NCI-H1417 treated with DMSO at 0.1 percent for 48 hours (cell line): ENCODE measurements at places on chromosomes 13 and 19.

- no peak for DNase-seq
These were observed 1.7 kb downstream of the TUBA3C start for GRCh38 chr13:19179916-19180315.

DNA sequence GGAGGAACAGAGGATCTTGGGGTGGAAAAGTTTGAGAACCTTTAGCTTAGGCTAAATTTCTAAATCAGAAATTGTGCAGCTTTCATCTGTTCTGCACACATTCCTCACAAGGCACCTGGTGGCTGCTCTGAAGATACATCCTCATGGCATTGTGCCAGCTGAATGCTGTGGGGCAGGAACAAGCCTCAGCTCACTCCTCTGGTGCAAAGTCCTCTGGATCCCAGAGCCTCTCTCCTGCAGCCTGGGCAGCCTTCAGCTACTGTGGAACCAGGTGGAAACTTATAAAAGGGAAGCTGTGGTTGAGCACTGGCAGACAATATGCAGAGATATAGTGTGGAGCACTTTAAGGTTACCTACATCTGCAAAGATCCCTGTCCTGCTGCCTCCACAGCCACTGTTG, 72.3 kb downstream of the KCTD12 start:
- no peak for DNase-seq

DNA sequence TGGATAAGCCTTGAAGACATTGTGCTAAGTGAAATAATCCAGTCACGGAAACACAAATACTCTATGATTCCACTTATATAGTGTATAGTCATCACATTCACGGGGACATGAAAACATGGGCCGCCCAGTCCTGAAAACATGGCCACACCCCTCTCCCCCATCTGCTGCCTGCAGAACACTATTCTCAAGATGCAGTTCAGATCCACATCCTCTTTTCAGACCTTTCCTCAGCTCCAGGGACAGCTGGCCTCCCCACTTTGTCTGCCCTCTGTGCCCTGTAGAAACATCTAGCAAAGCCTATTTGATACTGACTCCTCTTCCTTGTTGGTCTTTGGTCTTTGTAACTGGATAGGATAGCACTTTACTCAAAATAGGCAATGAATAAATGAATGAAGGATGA, 8.3 kb downstream of the RFX2 start:
- no peak for DNase-seq

DNA sequence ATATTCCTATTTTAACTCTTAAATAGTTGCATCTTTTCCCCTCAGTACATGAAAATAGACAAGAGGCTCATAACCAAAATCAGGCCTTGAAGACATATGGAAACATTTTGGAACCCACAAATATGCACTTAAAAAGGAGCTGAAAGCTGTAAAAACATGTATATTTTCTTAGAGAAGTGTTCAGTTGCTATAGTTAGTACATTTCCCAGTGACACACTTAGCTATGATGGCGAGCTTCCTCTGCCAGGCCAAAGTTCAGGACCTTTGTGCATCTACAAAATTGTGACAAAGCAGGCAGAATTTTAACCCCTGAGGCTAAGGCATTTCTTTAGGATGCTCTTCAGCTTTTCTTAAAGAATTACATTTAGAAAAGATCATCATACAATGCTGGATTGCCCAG, 54.5 kb downstream of the RCBTB2 start:
- DNase-seq = no peak

DNA sequence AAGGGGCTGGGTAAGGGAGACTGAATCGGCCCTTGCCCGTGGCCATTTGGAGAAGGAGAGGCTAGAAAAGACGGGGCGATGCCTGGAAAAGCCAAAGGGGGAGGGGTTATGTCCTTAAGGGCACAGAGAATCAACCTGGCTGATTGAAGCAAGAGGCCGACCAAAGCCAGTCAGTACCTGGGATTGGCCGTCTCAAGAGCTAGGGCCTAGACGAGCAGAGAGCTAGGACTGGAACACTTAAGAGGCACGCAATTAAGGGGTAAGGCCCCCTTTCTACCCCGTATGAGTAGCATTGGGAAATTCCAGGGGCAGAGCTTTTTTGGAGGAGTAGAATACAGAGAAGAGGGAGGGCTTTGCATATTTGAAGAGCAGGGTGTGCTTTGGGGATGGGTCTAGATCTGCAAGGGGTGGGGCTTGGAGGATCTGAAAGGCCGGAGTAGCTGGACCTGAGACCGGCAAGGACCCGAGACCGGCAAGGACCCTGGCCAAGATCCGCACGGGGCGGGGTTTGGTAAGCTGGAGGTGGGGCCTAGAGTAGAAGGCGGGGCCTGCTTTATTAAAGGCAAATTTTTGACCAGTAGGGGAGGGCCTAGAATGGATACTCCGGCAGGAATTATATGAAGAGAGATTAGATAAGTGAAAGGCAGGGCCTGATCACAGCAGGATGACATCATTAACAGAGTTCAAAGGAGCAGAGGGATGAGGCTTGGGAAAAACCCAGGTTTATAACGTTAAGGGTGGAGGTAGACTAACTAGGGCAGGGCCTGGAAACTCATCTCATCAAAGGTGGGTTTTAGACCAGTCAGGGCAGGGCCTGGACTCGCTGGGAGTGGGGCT, 10.7 kb upstream of the CACNG6 start:
- no peak for DNase-seq

GRCh38 chr13:42422681-42423080, 150.7 kb downstream of the AKAP11 start:
- no peak for DNase-seq

- no peak for DNase-seq
These were observed 13.1 kb upstream of the CEACAM19 start for GRCh38 chr19:44658069-44658733.

DNA sequence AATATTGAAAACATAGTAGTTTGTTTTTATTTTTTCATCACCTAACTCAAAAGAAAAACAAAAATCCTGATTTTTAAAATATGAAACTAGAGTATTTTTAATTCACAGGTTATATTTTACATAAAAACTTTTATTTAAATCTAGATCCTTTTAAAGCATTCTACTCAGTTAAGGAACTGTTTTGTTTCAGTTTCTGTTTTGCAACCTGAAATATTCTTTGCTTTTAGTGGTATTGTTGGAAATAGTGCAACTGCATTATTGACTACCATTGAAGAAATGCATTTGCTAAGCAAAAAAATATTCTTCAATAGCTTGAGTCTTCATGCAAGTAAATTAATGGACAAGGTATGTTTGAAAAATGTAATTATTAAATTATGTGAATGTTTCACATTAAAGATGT, 43.8 kb downstream of the COG6 start:
- no peak for DNase-seq

- no peak for DNase-seq
These were observed 52.0 kb downstream of the ARHGEF7 start for GRCh38 chr13:111166882-111167675.

GRCh38 chr13:29621051-29621800, 25.7 kb upstream of the SLC7A1 start:
- no peak for DNase-seq

GRCh38 chr13:70580825-70581224, 472.6 kb upstream of the KLHL1 start:
- DNase-seq = no peak

GRCh38 chr19:42498169-42498757, 30.0 kb downstream of the CEACAM1 start:
- no peak for DNase-seq

DNA sequence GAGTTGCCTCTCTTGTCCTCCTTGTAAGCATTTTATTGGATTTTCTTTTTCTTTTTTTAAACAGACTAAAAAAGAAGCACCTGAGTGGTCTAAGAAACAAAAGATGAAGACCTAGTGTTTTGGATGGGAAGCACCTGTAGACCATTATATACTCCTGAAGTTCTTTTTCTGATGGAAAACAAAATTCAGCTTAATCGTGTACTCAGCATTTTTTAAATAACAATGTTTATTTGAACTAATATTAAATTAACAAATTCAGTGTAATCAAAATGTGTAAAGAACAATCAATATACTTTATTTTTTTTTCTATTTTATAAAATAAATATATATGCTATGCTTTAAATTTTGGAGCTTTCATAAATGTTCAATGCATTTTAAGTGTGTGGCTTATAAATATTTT, 43.0 kb upstream of the KLF5 start:
- DNase-seq = no peak

DNA sequence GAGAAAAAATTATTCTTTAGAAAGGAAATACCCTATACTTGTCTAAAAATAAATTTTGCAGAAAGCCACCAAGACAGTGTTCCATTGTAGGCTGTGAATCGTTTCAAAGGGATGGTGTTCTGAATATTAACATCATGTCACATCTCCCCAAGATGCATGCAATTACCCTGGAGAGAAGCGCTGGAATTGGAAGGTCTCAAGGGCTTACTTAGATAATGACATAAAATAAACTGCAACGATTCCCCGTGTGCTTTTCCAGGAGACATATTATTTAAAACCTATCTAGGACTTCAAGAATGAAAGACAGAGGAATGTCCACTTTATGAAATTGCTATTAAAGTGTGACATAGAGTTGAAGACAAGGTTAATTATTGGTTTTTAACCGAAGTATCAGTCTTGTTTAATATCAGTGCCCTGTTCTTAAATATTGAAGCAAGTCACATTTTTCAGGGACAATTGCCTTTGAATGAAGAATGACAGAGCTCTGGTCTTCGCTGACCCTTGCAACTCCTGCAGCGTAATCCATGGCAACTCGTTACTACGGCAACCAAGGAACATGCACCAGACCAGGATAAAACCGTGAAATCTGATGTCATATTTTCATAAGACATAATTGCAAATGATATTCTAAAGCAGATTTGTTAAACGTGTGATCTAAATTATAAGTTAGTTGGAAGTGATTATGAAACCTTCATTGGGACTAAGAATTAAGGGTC, 91.7 kb downstream of the EFNB2 start:
- no peak for DNase-seq

DNA sequence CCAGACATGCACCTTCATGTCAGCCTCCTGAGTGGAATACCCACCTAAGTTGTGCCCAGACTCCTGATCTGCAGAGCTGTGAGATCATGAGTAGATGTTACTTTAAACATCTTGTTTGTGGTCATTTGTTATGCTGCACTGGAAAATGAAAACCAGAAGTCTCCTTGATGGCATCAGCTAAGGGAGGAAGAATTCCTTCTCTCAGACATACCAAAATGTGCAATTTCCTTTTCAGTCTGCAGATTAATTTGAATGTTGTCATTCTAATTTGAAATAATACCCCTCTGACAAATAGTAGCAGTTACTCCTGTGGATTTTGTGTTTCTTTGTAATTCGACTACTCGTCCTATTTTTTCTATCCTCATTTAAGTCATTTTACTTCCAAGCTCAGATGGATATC, 59.3 kb downstream of the ITGBL1 start:
- DNase-seq = no peak
